CD4-positive, CD25-positive, alpha-beta regulatory T cell (primary cell): ENCODE measurements at places on chromosomes 5 and 9. TPM values are rescaled to one million over a fixed set of nuclear protein-coding genes. Genes with fewer than 3 reads are reported as not detected.

- peak; percentile 60 for DNase-seq
Observed at GRCh38 chr9:6433410-6433809, 20.4 kb downstream of the UHRF2 start.

GRCh38 chr5:16392718-16393117 lies 72.9 kb downstream of the ZNF622 start:
- DNase-seq = no peak

DNA sequence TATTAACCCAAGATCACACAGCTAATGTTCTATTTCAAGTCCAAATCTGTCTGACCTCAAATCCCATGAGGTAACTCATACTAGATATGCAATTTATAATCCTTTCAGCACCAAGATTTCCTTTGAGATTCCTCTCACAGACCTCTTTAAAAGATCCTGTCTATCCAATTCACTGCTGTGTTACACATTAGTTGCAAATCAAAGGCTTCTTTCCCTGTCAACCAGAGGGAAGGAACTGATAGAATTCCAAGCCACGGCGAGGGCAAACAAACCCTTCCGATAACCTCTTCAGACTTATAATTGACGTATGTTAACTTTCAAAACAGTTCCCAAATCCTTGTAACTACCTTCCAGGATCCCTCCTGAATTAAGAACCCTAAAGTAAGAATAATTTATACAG lies 168.9 kb downstream of the DRD1 start:
- no peak for DNase-seq

Gene CARD6
- polyA plus RNA-seq = 4.7 TPM

Gene NINJ1
- 70.9 TPM for polyA plus RNA-seq
